ENCODE measurements at places on chromosomes 3 and 15.

- DNase-seq, result no peak
Measured at GRCh38 chr3:170277833-170278580, 55.8 kb downstream of the PRKCI start.

DNA sequence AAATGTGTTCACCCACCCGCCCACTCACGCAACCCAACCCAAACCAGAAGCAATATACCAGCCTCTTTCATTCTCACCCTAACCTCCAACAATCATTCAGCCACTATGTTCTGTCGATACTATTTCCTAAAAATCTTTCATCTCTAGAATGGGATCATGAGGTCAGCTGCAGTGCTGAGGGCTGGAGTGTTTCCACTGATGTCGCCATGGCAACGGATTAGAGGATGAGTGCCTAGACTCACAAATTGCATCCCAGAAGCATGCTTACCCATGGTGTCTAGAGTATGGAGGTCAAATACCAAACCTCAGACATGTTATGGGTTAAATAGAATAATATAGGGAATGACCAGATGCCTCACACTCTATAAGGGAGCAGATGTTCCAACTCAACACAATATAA is 138.5 kb downstream of the GABRB3 start:
- DNase-seq, result no peak

GRCh38 chr3:194206320-194206719 is 70.4 kb downstream of the HES1 start:
- DNase-seq, result no peak

DNA sequence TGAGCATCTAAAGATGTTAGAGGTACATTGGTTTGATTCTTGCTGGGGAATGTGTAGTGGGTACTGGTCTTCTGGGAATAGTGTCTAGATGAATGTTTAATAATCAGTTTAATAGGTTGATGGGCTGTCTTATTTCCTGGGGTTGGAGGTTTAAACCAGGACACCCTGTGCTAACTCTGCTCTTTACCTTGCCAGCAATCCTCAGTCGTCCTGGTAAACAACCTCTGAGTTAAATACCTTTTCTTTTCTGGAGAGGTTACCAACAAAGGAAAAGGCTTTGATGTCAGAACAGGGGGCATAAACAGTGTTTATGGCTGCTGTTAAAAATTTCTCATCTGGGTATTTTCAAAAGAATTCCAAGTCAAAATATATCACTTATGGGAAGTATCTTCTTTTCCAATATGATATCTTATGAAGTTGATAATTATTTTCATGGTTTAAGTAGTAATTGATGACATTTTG is 23.5 kb downstream of the MITF start:
- DNase-seq, result no peak

- DNase-seq, result no peak
Measured at GRCh38 chr15:65619626-65620290, 2.0 kb upstream of the SLC24A1 start.

DNA sequence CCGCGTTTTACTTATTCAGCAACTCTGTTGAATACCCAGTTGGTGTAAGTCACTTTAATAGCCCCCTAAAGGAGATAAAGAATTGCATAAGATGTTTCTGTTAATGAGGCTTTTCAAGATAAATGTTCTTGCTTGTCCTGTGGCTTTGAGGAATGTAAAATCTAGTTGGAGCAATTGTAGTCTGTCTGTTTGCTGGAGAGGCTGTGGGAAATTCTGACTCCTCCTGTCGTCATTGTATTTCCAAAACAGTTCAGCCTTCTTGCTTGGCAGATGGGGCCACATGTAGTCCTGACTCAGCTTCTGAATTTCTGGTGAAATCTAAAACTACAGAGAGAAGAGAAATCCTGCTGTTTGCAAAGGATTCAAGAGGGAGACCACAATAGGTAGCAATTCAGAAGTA is 114.4 kb downstream of the RYR3 start:
- no peak for DNase-seq

DNA sequence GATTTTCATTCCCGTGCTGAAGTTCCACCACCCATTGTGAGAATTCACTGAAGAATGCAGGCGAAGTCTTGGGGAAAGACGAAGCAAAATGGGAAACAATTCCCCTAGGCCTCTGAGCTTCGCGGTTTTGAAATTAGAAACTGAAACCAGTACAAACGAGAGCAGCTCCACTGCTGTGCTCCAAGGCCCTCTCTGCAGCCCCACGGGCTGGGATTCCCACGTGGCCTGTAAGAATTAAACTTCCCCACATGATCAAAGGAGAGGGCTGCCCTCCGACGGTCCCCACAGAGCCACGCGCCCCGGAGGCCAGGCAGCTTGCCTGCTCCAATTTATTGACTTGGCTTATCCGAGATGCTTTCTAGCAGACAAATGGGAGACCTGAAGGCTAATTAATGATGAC is 144.0 kb downstream of the GREM1 start:
- no peak for DNase-seq

GRCh38 chr3:59866076-59866475 is 816.3 kb upstream of the CFAP20DC start:
- DNase-seq, result no peak

DNA sequence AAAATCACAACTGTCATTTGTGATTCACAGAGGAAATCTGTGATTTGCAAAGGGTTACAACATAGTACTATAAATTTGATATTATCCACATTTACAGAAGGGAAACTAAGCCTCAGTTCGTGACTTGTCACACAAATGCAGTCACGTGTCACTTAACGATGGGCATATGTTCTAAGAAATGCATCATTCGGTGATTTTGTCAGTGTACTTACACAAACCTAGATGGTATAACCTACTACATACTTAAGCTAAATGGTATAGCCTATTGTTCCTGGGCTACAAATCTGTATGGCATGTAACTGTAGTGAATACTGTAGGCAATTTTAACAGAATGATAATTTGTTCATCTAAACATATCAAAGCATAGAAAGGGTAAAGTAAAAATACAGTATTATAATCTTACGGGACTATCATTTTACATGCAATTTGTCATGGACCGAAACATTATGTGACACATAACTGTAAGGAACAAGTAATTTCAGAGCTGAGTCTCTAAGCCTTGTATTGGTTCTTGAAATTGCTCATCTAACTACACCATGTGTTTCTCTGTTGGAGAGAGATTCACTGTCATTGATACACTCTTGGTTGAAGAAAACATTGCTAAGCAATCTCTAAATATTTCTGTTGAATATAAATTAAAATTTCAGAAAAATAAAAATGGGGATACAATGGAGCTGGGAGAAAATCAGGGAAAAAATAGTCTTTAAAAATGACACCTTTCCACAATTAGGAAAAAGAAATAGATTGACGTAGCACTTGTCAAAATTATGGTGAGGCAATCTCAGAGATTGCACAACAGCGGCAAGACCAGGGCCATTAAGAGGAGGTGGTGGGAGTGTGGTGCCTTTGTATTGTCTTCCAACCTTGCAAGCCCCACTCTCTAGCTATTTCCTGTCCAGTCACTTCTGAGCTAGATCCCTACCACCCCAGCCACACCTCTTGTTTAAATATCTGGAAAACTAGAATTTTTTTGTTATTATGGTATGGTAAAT is 645.8 kb upstream of the TBL1XR1 start:
- no peak for DNase-seq

DNA sequence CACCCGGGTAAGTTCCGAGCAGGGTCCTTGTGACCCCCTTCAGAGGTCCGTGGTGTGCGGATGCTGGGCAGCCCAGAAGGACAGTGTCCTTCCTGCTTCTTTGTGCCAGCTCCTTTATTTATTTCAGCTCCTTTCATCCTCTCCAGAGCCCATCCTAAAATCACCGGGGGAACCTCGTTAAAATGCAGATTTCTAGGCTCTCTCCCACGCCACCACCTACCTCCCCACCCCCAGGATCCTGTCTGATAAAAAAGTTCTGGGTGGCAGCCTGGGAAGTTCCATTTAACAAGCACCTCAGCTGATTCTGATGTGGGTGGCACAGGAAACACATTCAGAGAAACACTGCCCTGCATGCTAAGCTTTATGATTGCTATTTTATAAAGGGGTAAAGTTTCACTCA is 12.5 kb upstream of the IGF1R start:
- DNase-seq, result no peak

DNA sequence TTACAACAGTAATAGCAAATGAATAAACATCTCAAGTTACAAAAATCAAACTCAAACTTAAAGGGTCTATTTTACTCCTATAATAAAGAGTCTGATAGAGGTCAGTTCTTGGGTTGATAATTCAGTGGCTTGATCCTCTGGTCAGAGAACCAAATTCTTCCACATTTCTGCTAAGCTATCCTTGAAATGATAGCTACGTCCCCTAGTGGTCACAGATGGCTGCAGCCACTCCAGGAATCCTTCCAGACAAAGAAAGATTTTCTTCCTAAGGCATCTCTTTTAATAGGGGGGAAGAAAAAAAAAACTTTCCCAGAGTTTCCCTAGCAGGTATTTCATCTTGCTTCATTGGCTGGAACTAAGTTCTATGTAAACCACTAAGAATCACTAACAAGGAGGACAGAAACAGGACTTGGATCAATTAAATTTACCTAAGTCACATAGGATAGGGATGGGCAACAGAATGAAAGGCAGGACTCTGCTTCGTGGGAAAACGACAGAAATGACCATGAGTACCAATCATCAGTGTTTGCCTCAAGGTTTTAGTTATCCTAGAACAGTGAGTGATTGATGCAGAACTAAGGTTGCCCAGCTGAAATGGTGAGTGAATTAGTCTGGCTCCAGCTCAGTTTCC is 160.7 kb downstream of the STAC start:
- DNase-seq, result peak; percentile 25

- no peak for DNase-seq
Measured at GRCh38 chr15:101579631-101580163, 72.5 kb downstream of the TM2D3 start.

Measured in HEK293T (cell line).